ENCODE measurements at places on chromosomes 5 and 9.

GRCh38 chr9:27561685-27562084 lies 11.6 kb downstream of the C9orf72 start:
- DNase-seq: no peak

DNA sequence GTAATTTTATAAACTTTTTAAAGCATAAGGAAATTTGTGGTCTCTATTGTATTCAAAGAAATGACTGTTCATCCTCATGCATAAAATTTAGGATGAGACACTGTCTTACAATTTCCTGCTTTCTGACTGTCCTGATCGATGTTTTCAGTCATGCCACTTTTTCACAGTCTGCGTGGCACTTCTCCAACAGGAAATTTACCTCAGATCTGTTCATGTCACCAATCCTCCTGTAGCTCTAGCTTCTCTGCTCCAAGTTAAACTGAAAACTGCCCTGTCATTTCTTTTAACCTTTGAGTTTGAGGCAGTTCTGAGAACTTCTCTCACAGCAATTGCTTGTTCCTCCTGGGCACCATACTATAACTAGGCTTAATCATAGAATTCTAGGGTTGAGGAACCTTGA lies 455.1 kb downstream of the EFNA5 start:
- DNase-seq: no peak

- no peak for DNase-seq
Measured at GRCh38 chr9:26561928-26562327, 330.7 kb downstream of the CAAP1 start.

DNA sequence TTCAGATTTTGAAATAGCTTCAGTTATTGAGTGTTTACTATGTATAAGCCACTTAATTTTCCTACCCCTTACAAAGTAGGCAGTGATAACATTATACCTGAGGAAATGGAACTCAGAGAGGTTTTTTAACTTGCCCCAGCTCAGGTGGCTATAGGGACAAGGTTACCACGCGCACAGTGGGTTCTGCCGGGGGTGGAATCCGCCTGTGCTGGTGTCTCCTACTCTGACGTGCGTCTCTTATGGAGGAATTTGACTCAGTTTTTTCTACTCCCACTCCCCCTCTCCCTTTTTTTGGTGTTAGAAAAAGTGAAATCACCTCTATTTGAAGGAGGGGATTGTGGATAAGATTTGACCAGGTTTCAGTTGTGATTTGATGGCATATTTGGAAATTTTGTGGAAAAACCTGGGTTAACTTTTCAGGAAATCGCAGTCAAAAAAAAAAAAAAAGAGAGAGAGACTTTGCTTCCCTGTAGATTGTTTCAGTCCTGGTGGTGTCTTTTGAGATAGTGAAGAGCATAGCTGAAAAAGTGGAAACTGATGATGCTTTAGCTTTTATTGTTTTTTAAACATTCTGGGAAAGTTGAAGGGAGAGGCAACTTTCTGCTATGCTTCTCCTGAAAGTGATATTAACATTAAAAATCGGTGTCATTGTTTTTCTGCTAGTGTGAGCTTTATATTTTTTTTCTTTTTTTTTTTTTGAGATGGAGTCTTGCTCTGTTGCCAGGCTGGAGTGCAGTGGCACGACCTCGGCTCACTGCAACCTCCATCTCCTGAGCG lies 15.9 kb downstream of the TRIO start:
- DNase-seq: no peak

- DNase-seq: no peak
Measured at GRCh38 chr5:169037466-169037865, 263.5 kb downstream of the SLIT3 start.

DNA sequence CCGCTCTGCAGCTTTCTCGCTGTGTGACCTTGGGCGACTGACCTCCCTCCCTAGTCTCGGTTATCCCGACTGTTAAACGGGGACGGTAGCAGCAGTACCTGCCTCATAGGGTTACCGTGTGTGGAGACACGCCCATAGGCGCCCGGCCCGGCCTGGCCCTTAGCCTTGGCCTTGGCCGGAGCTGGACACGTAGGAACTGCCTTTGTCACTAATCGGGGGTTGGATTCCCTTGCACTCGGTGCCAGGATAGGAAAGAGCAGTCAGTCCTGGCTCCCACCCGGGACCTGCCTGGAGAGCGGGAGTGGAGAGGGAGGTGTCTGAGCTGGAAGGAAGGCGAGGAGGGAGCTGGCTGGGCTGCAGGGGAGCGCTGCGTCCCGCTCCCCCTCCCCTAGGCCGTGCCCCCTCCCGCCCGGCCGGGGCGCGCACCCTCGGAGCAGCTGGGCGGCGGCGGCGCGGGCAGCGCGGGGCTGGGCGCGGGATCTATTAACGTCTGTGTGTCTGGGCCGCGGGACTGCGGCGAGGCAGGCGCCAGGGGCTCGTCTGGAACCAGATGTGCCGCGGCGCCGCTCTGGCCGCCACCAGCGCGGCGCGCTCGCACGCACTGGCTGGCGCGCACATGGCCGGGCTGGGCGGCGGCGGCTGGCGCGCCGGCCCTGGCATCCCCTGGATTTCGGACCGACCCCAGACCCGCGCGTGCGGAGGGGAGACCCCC lies 31.7 kb downstream of the PRRX2 start:
- no peak for DNase-seq

GRCh38 chr5:150651382-150651781 lies 9.7 kb upstream of the MYOZ3 start:
- no peak for DNase-seq

- DNase-seq: no peak
Measured at GRCh38 chr9:89425024-89425805, 72.7 kb downstream of the SEMA4D start.

GRCh38 chr9:21761309-21761901 lies 41.0 kb upstream of the MTAP start:
- DNase-seq: no peak

DNA sequence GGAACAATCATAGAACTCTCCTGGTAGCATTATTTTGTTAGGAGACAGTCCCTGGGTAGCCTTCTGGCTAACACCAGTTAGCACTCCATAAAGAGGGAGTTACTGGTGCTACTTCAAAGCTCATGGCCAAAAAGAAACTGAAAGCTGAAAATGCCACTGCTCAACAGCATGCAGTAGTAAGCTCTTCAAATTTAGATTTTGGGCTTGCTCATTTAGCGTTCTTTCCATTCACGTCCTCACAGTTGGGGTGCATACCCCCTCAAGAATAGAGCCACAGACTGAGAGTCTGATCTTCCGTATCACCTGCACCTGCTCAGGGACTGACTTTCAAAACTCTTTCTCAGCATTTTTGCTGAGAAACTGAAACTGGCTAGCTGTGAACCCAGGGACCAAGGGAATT lies 24.7 kb downstream of the NTRK2 start:
- DNase-seq: no peak

DNA sequence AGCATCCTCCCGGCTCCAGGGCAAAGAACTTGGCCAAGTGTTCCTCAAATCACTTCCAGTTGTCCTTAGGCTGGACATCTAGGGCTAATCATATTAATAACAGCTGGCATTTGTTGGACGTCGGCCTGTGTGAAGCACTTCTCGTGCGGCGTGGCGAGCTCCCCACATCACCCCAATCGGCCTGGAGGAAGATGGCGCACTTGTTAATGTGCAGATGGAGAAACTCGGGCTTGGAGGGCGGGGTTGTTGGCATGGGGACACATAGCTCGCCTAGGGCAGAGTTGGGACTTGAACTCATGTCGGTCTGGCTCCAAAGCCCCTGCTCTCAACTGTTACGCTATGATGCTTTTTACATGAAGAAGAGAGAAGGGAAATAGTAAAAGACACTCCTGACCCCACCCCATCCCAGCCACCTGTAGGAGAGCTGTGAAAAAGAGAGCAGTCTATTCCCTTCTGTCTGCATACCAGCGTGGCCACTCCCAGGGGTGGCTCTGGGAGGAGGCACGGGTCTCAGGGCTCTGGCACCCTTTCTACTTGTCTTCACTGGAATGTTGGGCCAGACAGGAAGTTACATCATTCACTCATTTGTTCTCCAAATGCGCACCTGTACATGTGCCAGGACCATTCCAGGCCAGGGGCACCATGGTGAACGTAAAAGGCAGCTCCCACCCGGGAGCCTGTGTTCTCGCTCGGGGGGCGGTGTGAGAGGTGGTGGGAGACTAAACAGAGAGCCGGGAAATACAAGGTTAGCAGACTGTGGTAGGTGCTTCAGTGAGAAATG lies 12.8 kb upstream of the NUP214 start:
- DNase-seq: no peak

GRCh38 chr5:126269511-126269910 lies 153.7 kb upstream of the GRAMD2B start:
- no peak for DNase-seq

DNA sequence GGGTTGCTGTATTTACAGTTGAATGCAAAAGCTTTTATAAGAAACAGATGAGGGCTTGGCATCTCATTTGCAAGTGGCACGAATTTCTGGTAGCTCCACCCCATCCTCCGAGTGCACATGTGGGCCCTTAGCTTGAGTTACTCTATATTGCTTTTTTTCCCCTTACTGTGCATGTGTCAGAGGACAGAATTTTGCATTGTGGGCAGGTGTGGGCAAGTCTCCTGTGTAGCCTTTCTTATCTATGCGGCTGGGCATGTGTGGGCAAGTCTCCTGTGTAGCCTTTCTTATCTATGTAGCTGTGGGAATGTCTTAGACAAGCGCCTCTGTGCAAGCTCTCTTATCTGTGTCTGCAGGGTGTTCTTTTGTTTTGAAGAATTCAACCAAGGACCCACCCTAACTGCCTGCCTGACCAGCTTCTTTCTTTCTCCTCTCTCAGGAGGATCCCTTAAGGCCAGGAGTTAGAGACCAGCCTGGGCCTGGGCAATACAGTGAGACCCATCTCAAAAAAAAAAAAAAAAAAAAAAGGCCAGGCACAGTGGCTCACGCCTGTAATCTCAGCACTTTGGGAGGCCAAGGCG lies 34.1 kb upstream of the SIL1 start:
- DNase-seq: no peak

DNA sequence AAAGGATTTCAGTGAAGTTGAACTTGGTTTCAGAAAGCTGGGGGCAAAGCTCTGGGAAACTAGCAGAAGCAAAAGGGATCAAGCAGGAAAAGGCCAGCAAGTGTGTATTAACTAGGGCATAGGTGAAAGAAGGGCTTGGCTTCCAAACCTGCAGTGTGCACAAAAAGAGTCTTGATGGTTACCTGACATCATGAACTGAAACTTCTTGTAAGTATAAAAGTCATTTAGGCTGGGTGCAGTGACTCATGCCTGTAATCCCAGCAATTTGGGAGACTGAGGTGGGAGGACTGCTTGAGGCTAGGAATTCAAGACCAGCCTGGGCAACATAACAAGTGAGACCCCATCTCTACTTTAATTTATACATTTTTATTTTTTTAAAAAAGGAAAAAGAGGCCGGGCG lies 216.4 kb downstream of the EPB41L4A start:
- no peak for DNase-seq

- DNase-seq: no peak
Measured at GRCh38 chr5:172714491-172715420, 56.2 kb downstream of the DUSP1 start.

DNA sequence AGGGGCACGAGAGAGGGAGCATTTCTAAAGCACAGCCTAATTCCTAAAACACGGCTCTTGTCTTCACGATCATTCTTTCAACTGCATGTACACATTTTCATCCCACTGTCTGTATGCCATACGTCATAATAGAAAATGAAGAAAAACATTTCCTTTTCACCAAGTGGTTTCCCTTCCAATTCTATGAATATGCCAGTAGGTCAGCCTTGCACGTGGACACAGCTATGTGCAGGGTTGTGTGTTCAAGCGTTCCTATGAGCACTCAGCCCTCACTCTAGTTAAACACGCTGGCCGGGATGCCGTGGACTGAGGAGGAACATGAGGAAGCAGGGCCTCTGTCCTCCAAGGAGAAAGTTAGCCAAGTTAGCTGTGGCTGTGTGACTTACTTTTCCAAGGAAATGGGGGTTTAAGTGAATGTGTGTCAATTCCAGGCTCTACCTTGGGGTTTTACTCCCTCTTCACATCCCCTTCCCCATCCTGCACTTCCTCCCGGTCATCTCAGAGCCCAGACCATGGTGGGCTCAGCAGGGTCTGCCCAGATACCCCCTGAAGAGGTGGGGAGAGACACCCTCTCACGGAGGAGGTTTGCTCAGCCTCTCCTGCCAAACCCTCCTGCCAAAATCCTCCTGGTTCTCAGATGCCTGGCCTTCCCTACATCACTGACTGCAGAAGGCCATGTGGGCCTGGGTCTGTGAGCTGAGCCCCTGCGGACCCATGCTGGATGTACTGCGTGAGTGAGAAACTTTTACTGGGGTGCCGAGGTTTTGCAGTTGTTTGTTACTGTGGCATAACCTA lies 230.6 kb downstream of the FSTL4 start:
- DNase-seq: no peak

DNA sequence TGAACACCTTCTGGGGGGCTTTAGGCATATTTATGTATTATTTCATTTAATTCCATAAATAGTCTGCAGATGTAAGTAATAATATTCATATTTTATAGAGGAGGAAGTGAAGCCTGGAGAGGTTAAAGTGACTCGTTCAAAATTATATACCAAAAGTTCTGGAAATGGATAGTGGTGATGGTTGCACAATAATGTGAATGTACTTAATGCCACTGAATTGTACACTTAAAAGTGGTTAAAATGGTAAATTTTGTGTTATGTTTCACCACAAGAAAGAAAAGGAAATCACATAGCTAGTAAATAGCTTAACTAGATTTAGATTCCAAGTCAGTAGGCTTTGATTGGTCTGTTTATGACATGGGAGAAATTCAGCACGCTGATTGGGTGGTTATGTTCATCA lies 13.0 kb upstream of the TMEFF1 start:
- no peak for DNase-seq

- DNase-seq: no peak
Measured at GRCh38 chr9:113483676-113484257, 20.2 kb downstream of the RGS3 start.

DNA sequence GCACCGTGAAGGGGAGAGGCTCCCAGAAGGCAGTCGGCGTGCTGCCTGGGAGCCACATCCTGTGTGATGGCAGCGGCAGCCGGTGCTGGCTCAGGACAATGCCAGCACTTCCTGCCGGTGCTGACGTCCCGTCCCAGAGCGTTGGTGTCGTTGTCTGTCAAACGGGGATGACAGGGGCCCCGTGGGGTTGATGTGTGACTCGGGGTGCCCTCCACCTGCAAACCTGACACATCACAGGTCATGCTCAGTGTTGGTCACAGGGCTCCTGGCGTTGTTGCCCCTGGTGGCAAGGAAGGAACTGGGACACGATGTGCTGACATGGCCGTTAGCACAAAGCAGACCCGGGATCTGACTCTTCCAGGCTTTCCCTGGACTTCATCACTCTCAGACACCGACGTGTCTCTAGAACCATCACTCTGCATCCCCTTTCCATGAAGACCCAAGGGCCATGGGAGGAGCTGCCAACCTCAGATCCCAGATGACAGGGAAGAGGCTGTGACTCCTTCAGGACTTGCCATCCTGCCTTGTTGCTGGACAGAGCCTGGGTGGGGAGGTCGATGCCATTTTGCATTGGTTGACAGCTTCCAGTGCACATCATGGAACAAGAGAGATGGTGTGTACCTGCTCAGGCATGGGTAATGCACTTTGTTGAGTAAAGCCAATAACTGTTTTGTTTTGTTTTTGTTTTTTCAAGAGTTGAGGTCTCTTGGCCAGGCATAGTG lies 21.5 kb downstream of the PLPP7 start:
- DNase-seq: no peak

Data from non-pigmented ciliary epithelial cell (primary cell).